ENCODE measurements at places on chromosomes 1 and 21. TPM values are rescaled to one million over a fixed set of nuclear protein-coding genes. Genes with fewer than 3 reads are reported as not detected.

The PRPF38A gene
- total RNA-seq: 14.5 TPM

The WLS gene
- 15.3 TPM for total RNA-seq

The ALX3 gene
- total RNA-seq: not detected

The PIGM gene
- 6.7 TPM for total RNA-seq

The MAEL gene
- total RNA-seq: not detected

The MIXL1 gene
- total RNA-seq: not detected

The HYI gene
- 87.1 TPM for total RNA-seq

The GPR157 gene
- total RNA-seq: 7.9 TPM

The SYDE2 gene
- 6.8 TPM for total RNA-seq

The CNIH3 gene
- 7.4 TPM for total RNA-seq

The TTC22 gene
- total RNA-seq: 21.8 TPM

The LEPROT gene
- total RNA-seq: 16.9 TPM

The GNAI3 gene
- 6.8 TPM for total RNA-seq

The ZNF670 gene
- 5.9 TPM for total RNA-seq

The TNN gene
- not detected for total RNA-seq

The AK5 gene
- 3.4 TPM for total RNA-seq

The ITLN2 gene
- not detected for total RNA-seq

The OR10Z1 gene
- not detected for total RNA-seq

The SAMSN1 gene
- not detected for total RNA-seq

The NUP210L gene
- not detected for total RNA-seq

The ATP13A2 gene
- 48.4 TPM for total RNA-seq

The FAM177B gene
- total RNA-seq: not detected
